Activated naive CD8-positive, alpha-beta T cell treated with anti-CD3 and anti-CD28 coated beads, Interleukin-2, amount 10 ng/mL, durations not matched to agents 7 days and 5 days (primary cell): ENCODE measurements at places on chromosomes 2 and 18. TPM values are rescaled to one million over a fixed set of nuclear protein-coding genes. Genes with fewer than 3 reads are reported as not detected.
A peak's percentile ranks its signal among the peaks of the same experiment; 100 is the strongest.

The NR4A2 gene
- 3.2 TPM for total RNA-seq

DNA sequence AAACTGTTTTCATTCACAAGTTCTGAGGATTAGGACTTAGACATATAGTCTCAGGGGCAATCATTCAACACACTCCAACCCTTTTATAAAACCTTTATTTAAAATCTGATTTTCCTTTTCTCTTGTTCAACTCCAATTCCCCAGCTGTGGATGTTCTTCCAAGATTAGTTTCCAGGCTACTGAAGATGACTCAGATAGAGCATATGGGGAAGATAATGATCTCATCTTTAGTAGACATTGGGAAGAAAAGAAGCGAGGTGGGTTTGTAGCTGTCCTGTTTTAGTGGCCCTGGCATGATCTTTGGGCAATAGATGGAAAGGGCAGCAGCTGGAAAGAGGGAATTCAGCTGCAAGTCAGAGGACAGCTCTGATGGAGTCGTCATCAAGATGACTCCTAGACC is 247.7 kb upstream of the CCDC68 start:
- H3K4me3 ChIP-seq = no peak overlapping the region
- H3K27ac ChIP-seq = no peak overlapping the region
- H3K4me1 ChIP-seq = no peaks in the 10 kb centered on the region
- no peak for DNase-seq

DNA sequence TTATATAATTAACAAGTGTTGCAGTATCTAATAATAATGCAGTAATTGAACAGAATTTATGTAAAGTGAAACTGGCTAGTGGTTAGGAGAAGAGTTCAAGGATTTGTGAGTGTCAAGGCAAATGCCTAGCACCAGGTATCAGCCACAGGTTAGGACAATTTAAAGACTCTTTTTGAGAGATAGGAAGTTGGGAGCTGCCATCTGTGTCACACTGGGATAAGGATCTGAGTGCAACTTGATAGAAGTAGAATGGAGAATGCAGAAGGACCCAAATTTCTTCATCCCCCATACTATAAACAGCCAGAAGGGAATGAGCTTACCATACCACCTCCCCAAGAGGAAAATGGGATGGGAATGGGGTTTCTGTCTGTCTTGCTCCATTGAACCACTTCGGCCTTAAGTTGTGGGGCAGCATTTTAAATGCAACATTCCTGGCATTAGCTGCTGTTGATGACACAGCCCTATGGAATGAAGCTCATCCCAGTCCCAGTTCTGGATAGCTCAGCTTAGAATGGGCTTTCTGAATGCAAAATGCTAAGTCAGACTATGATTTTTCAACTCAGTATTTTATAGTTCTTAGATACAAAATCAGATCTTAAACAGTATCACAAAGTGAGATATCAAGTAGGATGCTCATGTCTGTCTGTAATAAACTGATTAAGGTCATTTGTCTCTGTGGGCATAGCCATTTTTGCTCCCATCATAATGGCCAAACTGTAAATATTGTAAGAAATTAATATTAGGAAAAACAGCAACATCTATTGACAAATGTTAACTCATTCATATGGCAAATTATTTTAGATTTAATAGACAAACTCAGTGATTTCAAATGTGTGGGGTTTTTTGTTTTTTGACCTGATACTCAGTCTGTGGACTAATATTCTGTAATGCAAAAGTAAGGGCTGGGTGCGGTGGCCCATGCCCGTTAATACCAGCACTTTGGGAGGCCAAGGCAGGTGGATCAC is 44.0 kb downstream of the GPR155 start:
- H3K4me1 ChIP-seq = no peaks in the 10 kb centered on the region
- DNase-seq = no peak
- H3K27me3 ChIP-seq = no peaks in the 10 kb centered on the region
- H3K36me3 ChIP-seq = peaks cover 13% of the 10 kb centered on the region
- H3K4me3 ChIP-seq = no peak overlapping the region
- H3K27ac ChIP-seq = no peak overlapping the region

- no peak overlapping the region for H3K27ac ChIP-seq
- H3K4me1 ChIP-seq = peaks cover 10% of the 10 kb centered on the region
- H3K27me3 ChIP-seq = peaks cover 36% of the 10 kb centered on the region
Observed at GRCh38 chr2:236508466-236508865, 61.2 kb upstream of the ACKR3 start.

- H3K27me3 ChIP-seq = no peaks in the 10 kb centered on the region
- no peaks in the 10 kb centered on the region for H3K4me1 ChIP-seq
- H3K36me3 ChIP-seq = no peaks in the 10 kb centered on the region
Observed at GRCh38 chr2:5539282-5540165, 152.7 kb upstream of the SOX11 start.

DNA sequence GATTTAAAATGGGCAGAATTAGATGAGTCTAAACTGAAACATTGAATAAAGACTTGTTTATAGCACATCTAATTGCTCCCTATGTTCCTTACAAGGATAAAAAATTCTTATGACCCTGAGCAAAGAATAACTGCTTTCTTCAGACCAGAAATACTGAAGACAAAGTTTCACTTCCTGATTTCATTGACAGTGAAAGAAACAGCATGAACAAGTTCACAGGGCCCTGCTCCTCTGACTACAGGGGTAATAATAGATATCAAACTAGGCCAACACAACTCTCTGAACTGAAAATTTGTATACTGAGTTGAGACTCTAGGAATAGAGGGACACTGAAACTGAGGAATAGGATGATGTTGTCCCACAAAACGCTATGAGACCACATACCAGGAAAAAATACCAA is 1383.3 kb upstream of the CDH2 start:
- H3K4me1 ChIP-seq = no peaks in the 10 kb centered on the region
- DNase-seq = no peak
- H3K4me3 ChIP-seq = no peak overlapping the region
- H3K36me3 ChIP-seq = no peaks in the 10 kb centered on the region
- no peaks in the 10 kb centered on the region for H3K27me3 ChIP-seq
- H3K27ac ChIP-seq = no peak overlapping the region

DNA sequence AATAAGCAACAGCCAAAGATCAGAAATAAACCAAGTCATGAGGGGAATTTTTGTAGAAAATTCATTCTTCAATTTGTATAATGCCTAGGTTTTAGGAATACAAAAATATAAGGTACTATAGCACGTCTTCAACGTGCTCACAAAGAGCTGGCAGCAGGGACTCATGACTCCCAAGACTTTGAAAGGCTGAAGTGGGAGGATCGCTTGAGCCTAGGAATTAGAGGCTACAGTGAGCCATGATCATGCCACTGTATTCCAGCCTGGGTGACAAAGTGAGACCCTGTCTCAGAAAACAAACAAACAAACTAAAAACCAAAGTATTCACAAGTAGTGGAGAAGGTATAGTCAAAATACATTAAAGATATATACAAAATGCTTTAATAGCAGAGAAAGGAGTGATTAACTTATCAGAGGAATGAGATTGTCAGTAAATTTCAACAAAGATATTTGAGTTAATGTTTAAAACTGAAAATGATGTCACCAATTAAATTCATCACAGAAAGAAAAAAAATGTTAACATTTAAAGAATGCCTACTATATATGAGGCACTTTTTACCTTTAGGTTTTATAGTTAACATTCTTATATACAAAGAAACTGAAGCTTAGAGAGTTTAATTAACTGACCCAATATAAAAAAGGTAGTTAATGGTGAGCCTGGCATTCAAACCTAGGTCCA is 3.2 kb downstream of the WDR33 start:
- H3K36me3 ChIP-seq = peaks cover 16% of the 10 kb centered on the region
- no peak for DNase-seq
- H3K27ac ChIP-seq = peak overlapping the region; percentile 64
- H3K4me1 ChIP-seq = peaks cover 45% of the 10 kb centered on the region

GRCh38 chr2:160347269-160347863 is 146.2 kb downstream of the RBMS1 start:
- H3K27ac ChIP-seq = no peak overlapping the region
- H3K4me3 ChIP-seq = no peak overlapping the region
- H3K36me3 ChIP-seq = peaks cover 27% of the 10 kb centered on the region
- peaks cover 41% of the 10 kb centered on the region for H3K4me1 ChIP-seq
- no peaks in the 10 kb centered on the region for H3K27me3 ChIP-seq

The CCDC85A gene
- not detected for total RNA-seq
